ENCODE measurements at places on chromosomes 7 and 10.

DNA sequence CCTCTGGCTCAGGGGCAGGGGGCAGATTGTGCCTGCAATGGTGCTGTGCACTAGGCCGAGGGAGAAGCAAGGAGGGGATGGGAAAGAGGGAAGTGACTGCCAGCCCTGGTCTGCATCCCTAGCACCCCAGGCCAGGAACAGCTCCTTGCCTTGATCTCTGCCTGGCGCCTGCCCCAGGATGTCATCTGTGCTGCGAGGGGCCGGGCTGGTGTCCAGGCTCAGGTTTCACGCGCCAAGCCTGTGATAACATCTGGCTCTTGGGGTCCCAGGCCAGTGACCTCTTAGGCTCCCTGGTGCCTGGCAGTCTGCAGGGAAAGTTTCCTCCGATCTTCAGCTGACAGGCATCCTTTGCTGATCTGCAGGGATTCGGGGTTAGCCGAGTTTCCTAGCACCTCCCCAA, 193.5 kb upstream of the GPR26 start:
- no peak for DNase-seq

- DNase-seq, result no peak
These were observed 67.2 kb downstream of the THNSL1 start for GRCh38 chr10:25083546-25084111.

DNA sequence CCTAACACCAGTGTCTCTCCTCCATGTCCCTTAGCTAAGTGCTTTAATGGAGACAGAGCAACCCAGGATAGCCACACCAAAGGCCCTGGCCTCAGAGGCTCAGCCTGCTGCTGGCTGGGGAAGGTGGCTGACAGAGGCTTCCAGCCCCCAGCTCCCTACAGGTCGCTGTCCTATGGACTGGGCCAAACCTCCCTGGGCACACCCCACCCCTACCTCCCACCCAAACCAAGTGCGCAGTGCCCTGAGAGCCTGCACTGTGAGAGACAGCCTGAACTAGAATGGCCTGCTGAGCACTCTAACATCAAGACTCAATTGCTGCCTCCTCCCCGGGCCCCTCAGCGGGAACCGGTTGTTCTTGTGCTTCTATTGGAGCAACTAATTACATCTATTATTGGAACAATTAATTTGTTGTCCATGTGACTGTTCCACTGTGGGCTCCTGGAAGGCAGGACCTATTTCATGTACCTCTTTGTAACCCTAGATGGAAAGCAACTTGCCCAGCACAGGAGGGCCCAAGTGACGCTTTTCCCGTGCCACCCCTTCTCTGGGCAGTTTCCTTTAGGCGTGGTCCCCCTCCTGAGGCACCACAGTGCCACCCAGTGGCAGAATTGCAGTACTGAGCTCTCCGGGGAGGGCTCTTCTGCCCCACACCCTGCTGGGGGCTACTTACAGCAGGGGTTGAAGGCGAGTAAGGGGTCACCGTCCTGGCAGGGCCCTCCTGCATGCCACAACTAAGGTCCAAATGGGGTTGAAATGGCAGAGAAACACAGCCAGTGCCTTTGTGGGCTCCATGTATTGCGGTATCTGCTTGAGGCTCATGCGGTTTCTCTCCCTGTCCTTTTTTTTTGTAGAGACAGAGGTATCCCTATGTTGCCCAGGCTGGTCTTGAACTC, 63.7 kb upstream of the WAPL start:
- peak; percentile 45 for DNase-seq

- DNase-seq, result no peak
These were observed 33.0 kb downstream of the TPST1 start for GRCh38 chr7:66237906-66238772.

GRCh38 chr7:131753620-131754222, 197.3 kb upstream of the PODXL start:
- DNase-seq, result no peak

- no peak for DNase-seq
These were observed 343.7 kb downstream of the PTEN start for GRCh38 chr10:88207121-88207546.

DNA sequence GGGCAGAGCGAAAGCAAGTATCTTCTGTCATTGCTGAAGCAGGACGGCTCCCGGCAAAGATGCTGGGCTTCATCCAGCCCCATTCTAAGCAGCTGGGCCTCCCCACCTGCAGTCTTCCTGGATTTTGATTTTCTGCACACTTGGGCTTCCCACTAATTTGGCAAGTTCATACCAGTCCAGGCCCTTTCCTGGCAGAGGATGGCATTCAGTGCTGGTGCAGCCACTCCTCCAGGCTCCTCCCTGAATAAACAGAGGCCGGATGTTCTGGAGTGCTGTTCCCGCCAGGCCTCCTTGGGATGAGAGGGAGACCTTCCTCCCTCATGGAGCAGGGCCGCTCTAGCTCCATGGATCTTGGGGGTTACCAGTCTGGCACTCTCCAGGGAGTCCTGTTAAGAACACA, 3.4 kb downstream of the BAG3 start:
- DNase-seq, result no peak

GRCh38 chr10:96834120-96834519, 2.0 kb downstream of the LCOR start:
- no peak for DNase-seq

GRCh38 chr7:41116337-41116736, 586.6 kb downstream of the INHBA start:
- no peak for DNase-seq

- DNase-seq, result no peak
These were observed 21.1 kb upstream of the HBP1 start for GRCh38 chr7:107147464-107148393.

DNA sequence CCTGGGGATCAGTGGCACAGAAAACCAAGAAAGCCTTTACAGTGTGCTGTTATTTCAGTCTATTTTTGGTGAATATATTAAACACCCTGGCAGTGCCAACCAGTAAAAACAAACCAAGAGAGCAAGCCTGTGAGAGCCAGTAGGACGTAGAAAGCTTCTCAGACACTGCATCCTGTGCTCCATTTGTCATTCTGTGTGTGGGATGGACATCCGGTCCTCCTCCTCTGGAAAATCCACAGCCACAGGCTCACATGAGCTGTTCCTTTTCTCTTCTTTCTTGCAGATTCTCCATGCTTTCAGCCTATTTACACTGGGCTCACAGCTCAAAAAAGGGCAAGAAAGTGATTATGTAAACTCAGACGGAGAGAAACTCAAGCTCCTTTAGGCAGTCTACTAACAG, 119.7 kb upstream of the YAE1 start:
- DNase-seq, result no peak

DNA sequence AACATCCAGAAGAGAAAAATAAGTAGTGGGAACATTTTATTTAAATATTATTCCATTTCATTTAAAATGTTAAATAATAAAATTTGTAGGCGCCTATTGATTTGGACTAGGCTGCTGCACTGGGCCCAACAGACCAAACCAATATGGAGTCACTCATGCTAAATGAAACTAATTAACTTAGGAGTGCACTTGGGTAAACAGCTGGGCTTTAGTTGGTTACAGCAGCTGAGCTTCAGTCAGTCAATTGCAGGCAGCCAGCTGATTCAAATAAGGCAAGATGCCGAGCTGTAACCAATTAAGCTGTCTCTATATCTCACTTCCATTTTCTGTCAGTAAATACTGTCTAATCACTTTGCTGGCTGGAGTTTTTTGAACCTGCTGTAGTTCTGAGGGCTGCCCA, 102.1 kb upstream of the WDR11 start:
- DNase-seq, result no peak

DNA sequence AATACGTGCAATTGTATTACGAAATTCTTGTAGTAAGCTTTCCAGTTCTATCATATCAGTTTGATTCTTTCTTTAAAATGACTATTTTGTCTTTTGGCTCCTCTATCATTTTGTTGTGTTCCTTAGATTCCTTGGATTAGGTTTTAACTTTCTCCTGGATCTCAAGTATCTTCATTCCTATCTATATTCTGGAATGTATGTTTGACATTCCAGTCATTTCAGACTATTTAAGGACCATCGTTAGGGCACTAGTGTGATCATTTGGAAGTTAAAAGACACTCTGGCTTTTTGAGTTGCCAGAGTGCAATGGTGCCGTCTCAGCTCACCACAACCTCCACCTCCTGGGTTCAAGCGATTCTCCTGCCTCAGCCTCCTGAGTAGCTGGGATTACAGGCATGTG, 45.7 kb upstream of the SFTPD start:
- DNase-seq, result no peak

- DNase-seq, result no peak
These were observed 280.9 kb upstream of the AKR1E2 start for GRCh38 chr10:4545062-4545461.

- DNase-seq, result no peak
These were observed 439.1 kb downstream of the AUTS2 start for GRCh38 chr7:70037171-70037933.

DNA sequence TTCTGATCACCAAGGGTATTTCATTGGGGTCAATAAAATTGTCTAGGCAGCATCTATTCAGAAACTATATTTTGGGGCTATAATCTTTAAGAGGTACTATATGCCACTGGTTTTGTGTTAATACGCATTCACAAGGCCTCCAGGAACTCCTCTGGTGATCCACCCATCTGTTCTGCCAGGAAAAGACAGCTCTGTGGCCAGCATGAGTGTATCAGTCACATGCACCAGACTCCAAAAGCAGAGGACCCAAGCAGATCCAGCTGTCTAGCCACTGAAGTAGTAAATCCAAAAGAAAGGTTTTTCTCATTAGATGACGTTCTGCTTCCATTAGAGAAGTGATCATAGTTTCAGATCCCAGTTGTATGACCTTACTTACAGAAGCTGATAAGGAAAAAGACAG, 199.6 kb upstream of the CELF2 start:
- no peak for DNase-seq

- no peak for DNase-seq
These were observed 43.5 kb upstream of the HSPA12A start for GRCh38 chr10:116785867-116786266.

DNA sequence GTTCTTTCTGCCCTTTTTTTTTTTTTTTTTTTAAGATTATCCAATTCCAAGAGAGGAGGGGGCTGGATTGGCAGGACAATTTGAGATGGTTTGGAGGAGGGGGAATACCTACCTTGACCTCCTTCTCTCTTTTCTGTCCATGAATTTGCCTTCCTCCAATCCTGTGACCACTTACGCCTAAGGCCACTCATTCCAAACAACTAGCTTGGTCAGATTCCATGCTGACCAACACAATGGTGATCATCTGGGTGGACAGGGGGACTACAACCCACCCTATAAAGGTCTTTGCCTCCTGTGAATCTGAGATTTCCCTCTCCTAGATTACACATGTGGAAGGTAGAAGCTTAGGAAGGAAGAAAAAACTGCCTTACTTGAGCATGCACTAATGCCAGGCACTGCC, 2.3 kb upstream of the LDB1 start:
- DNase-seq, result no peak

- DNase-seq, result no peak
These were observed 5.1 kb upstream of the GPR22 start for GRCh38 chr7:107464666-107465226.

DNA sequence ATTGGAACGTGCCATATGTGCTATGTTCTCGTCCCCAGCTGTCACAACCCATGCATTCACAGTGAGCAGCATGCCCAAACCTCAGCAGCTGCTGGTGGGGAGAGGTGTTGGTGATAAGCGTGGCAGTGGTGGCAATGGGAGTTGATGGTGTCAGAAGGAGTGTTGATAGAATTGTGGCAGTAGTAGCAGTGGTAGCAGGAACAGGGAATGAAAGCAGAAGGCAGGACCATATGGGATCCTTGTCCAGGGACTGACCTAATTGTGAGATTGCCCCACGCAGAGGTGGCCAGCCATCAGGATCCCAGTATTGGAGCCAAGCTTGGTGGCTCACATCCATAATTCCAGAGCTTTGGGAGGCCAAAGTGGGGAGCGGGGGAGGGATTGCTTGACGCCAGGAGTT, 276.3 kb downstream of the GALNT17 start:
- no peak for DNase-seq

GRCh38 chr7:42493436-42494198, 256.6 kb upstream of the GLI3 start:
- DNase-seq, result no peak

DNA sequence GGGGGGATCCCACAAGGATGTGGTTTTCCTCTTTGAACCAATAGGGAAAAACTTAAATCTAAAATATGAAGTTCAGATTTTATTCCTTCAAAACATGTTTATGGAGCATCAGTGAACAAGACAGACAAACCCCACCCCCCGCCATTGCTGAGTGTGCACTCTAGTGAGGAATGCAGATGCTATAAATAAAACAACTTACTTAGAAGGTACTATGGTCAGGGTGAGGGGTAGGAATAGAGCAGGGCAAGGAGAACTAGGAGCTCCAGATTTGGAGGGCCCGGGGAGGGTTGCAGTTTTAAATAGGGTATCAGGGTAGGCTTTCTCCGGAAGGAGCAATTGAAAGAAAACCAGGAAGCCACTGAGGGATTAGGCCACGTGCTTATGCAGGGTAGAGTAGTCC, 47.9 kb downstream of the CELF2 start:
- no peak for DNase-seq

DNA sequence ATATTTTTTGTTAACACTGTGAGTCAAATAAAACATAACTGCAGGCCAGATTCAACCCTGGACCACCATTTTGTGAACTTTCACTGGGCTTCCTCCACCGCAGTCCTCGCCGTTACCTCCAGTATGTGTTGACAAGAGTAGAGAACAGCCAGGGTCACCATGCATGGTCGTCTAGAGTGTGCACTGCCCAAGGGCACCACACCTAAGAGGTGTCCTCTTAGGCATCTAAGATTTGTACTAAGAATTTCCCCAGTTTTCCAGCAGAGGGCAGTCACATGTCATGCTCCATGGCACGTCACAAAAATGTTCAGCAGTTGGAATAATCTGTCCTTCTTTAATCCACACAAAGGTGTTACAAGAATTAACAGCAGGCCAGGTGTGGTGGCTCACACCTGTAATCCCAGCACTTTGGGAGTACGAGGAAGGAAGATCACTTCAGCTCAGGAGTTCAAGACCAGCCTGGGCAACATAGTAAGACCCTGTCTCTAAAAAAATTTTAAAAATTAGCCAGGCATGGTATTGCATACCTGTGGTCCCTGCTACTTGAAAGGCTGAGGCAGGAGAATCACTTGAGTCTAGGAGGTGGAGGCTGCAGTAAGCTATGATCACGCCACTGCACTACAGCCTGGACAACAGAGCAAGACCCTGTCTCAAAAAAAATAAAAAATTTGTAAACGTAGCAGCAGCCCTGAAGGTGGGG, 71.2 kb upstream of the FOXK1 start:
- DNase-seq, result peak; percentile 18

- DNase-seq, result no peak
These were observed 31.8 kb upstream of the HMX3 start for GRCh38 chr10:123103944-123104343.

- DNase-seq, result no peak
These were observed 56.3 kb downstream of the IFIT5 start for GRCh38 chr10:89470628-89471027.

- no peak for DNase-seq
These were observed 25.9 kb downstream of the TNKS2 start for GRCh38 chr10:91824076-91824475.

GRCh38 chr10:62895063-62895462, 78.9 kb upstream of the EGR2 start:
- no peak for DNase-seq

GRCh38 chr10:77391605-77392235, 245.9 kb downstream of the KCNMA1 start:
- DNase-seq, result no peak

Data from activated CD8-positive, alpha-beta memory T cell treated with anti-CD3 and anti-CD28 coated beads for 4 hours (primary cell).